ENCODE measurements at places on chromosomes 3 and 15.

- peak; percentile 45 for DNase-seq
These were observed 533 bp upstream of the SMAD3 start for GRCh38 chr15:67064607-67065530.

DNA sequence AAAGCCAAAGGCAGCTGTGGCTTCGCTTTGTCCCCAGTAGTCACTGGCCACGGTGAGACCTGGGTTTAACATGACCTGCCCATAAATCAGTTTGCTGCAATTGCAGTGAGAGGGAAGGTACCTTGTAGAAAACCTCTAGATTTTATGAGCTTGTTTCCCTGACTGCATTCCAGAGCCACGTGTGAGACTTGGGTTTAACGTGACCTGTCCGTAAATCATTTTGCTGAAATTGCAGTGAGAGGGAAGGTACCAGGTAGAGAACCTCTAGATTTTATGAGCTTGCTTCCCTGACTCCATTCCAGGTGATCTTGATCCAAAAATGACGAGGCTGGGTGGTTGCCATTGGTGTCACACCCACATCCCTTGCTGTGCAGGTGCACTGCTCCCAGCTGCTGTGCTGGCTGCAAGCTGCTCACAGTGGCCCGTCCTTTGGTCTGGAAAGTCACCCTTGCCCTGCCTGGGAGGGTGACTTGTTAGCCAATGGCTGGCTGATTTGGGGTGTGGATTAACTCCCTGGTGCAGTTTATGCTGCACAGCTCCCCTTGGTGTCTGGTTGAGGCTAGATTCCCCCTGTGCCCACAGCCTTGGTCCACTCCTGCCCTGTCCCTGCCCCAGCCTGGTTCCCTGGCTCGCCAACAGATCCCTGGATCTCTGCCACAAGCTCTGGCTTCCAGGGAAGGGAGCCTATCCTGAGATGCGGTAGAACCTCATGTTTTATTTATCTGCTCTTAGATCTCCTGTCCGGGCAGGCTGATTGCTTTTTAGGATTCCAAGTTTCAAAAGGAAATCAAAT lies 192.7 kb upstream of the CTDSPL start:
- no peak for DNase-seq

GRCh38 chr15:89677381-89677780 lies 1.8 kb downstream of the PLIN1 start:
- no peak for DNase-seq

GRCh38 chr3:42036483-42036823 lies 54.7 kb upstream of the TRAK1 start:
- no peak for DNase-seq

GRCh38 chr3:152405915-152406802 lies 137.4 kb downstream of the MBNL1 start:
- DNase-seq: peak; percentile 78

- no peak for DNase-seq
These were observed 230.8 kb upstream of the MCTP2 start for GRCh38 chr15:94000606-94001005.

- no peak for DNase-seq
These were observed 9.8 kb downstream of the ISG20 start for GRCh38 chr15:88648357-88649214.

DNA sequence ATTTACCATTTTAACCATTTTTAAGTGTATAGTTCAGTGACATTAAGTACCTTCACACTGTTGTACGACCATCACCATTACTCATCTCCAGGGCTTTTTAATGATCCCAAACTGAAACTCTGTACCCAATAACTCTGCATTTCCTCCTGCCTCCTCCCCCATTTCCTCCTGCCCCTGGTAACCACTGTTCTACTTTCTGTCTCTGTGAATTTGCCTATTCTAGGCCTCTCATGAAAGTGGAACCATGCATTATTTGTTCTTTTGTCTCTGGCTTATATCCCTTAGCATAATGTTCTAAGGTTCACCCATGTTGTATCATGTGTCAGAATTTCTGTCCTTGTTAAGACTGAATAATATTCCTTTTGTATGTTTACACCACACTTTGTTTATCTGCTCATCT lies 154.2 kb downstream of the MECOM start:
- no peak for DNase-seq

- no peak for DNase-seq
These were observed 1.7 kb upstream of the HRG start for GRCh38 chr3:186664119-186664495.

- DNase-seq: no peak
These were observed 18.1 kb downstream of the CYP11A1 start for GRCh38 chr15:74349241-74349778.

DNA sequence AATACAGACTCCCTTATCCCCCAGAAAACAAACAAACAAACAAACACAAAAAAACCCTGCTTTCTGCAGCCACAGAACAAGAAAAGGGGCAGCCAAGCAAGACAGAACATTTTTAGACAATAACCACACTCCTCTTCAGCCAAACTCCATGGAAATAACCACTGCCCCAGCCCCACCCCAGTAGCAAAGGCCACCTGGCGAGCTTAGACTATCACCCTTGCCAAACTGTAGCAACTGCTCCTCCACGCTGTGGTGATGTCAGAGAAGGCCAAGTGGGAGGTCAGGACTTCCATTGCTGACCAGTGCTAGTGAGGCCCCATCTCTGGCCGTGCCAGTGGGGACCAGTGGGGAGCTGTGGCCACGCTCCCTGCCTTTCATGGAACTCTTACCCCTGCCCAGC lies 60.3 kb upstream of the CHRNA7 start:
- no peak for DNase-seq

- no peak for DNase-seq
These were observed 57.9 kb upstream of the EPHA6 start for GRCh38 chr3:96756516-96756915.

DNA sequence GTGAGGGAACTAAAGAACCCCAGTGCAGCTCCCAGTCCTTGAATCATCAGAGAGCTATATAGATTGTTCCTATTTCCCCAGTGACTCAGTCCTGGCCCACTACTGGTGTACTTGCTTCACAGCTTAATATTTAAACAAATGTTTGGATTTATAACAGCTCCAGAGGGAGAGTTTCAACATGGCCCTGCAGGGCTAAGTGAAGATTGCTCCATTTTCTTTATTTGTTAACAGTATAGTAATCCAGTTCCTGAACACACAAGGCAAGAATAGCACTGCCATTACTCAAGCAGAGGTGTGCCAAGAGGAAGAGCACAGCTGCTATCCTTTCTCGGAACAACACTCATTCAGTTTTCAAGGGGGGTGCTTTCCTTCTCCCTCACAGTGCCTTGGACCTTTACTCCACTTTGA lies 6.5 kb downstream of the SQOR start:
- peak; percentile 70 for DNase-seq

DNA sequence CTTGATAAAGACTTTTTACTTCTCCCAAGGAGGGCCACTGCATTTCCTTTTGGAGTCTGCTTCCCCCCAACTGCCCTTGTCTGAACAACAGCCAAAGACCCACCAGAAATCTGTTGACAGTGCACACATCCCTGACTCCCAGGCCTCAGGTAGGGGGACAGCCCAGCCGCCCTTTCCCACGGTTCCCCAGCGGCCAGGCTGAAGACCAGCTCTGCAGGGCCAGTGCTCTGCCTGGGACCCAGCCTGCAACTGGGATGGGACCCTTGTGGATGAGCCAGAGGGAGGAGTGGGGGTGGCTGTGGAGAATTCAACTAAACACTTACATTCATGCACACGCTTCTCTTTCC lies 8.1 kb upstream of the PRR23E start:
- no peak for DNase-seq

DNA sequence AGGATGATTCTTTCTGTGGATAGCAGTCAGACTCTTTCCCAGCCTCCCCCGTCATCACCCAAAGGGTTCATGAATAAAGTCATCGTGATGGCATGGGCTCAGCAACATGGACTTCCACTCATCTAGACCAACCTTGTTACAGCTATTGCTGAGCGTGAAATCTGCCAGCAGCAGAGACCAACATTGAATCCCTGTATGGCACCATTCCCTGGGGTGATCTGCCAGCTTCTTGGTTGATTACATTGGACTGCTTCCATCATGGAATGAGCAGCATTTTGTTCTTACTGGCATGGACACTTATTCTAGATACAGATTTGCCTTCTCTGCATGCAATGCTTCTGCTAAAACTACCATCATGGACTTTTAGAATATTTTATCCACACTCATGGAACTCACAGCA lies 195.6 kb upstream of the AZI2 start:
- DNase-seq: no peak

DNA sequence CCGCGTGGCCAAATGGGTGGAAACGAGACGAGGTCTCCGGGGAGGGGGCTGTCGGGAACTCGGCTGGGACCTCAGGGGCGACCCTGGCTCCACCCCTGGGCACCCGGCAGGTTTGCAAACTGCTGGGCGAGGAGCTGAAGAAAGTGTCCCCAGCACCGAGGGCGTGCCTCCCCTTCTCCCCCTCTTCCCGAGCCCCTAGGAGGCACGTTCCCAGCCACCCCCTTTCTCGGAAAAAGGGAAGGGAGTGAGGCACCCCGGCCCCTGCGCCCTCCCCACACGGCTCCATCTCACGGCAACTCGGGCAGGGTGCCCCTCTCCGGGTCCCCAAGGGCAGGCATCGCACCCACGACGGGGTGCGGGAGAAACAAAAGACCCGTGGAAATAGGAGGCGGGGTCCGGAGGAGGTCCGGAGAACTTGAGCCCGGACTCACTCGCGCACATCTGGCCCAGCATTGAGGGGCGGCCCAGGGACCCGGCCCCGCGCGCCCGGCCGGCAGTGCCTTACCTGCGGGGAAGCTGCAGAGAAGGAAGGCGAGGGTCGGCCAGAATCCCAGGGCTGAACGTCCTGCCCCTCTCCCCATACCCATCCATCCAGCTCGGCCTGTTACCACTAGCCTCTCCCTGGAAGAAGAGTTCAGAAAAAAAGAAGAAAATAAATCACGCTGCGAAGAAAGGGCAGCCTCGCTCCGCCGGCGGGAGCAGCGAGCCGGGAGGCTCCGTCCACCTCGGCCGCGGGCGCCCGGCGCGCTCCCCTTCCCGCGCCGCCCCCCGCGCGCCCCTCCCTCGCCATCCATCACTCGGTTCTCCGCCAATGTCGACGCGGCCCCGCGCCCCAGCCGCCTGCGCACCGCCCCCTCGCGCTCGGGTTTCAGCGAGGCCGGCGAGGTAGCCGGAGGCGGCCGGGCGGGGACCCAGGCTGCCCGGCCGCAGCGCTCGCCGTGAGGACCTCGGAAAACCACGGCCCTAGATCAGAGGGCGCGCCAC lies 16.3 kb downstream of the RGMA start:
- no peak for DNase-seq

GRCh38 chr3:74403307-74403706 lies 211.2 kb downstream of the CNTN3 start:
- no peak for DNase-seq

DNA sequence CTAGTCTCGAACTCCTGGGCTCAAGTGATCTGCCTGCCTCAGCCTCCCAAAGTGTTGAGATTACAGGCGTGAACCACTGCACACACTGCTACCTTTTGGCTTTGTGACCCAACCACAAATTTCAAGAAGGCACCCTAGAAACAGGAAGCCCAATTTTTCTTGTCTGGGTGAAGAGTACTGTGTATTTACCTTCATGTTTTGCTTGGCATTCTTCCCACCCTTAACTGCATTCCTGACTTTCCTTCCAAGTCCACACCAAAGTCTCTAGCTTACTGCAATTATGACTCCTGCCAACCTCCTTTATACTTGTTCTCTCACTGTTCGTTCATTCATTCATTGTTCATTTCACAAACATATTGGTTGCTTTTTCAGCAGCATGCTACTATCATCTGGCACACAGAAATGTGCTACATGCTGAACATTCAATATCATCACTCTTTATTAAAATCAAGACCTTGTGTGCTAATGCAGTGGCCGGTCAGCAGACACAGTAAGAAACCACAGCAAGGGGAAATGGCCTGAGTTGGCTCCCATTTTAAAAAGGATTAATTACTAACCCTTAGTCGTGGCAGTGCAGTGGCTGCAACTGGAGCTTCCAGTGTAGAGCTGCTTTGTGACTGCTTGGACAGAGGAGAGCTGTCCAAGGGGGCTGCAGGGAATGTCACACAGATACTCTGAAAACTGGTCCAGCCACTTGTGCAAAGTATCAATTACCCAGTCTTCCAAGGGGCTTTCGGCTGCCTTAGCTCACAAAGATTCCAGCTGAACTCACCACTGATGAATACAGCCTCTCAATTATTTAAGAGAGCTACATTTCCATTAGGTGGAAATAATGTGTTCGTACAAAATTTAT lies 94.0 kb downstream of the ETFA start:
- DNase-seq: no peak

DNA sequence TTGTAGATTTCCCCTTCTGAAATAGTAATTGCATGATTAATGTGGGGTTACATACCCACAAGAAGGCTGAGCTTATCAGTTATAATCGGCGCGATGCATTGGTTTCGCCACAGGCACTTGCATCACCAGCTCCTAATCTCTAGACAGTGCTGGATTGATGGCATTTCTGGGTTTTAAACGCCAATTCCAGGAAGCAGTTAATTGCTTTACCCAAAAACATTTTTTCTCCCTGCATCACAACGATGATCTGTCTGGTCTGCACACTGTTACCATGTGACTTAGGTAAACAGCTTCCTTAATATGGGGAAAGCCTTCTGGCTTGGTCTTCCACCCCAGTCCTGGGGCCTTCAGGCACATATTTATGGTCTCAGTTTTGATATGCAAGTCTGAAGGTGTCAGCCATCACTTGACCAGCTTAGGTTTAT lies 70.0 kb upstream of the HEG1 start:
- DNase-seq: no peak

DNA sequence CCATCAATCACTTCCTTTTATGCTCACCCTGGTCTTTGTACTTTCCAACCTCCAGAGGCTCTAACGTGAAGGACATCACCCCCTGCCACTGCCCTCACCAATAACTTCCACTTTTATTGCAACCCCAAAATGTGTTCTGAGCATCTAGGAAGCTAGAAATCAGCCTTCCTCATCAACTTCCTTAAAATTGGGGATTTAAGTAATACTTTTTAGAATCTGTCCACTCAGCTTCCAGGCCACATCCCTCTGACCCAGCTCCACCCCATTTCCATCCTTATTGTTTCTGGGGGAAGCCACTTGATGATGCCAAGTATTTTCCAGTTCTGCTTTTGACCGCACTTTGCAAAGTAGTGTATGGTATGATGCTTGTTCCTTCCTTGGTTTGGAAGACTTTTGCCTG lies 73.5 kb upstream of the XCR1 start:
- peak; percentile 94 for DNase-seq

DNA sequence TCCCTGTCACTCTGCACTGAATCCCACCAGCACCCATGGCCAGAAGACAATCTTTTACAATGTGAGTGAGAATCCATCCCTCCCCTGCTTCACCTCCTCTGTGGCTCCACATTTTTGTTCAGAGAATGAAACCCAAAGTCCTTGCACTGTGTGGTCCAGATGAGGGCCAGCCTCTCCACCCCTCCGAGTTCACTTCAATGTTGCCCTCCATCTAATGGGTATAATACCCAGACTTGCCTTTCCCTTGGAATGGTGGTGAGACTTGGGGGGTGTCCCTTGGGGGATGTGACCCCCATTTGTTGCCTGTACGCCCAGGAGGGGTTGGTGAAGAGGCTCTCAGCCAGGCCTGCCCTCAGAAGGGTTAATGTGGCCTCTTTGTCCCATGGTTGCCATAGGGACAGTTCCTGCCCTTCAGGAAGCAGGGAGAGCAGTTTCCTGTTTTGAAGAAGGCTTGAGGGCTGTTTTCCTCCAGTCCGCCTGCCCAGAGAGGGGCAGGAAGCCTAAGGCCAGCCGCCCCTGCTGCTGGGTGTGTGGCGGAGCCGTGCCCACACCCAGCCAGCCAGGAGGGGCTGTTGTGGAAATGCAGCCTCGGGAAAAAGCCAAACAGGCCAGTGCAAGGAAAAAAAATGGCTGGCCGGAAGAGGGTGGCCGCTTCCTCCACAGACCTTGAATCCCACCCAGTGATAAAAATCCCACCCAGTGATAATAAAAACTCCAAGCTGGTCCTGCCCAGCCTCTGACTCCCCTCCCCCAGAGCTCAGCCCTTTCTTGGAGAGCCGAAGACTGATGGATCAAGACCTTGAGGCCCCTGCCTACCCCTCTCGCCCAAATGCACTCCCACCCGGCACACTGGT lies 14.6 kb upstream of the FGD5 start:
- no peak for DNase-seq
